ENCODE measurements at places on chromosomes 1 and 21.
A peak's percentile ranks its signal among the peaks of the same experiment; 100 is the strongest.

DNA sequence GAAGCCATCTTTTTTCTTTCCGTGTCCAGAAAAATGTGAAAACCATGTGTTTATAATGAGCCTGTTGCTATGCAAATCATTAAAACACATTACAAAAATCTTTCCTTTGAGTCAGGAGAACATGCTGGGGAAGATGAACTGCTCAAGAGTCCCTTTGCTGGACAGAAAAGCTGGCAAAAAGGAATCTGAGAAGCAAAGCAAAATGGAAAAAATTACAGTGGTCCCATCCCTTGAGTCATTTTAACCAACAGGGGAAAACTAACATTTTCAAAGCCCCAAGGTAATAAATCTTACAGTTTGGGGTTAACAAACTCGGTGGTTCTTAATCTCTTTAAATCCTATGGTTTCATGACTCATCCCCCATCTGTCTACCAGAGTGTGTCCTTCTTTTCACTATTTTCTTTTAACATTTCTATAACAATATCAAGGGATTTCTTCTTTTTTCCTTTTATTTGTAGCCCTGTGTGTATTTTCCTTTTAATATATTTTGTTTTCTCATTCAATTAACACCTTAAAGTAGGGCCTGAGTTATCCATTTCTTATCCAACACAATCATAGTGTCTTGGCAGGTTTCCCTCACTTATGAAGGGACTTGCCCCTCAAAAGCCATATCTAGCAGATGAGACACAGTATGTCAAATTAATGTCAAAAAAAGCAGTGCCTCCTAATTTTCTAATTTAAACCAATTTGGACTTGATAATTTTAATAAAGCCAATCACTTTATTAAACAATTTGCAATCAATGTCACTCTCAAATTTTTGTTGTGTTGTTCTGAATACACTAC, 105.4 kb downstream of the PTPN14 start:
- peak; percentile 36 for ATAC-seq

GRCh38 chr1:28512058-28512611, 6.3 kb downstream of the RCC1 start:
- no peak for ATAC-seq

DNA sequence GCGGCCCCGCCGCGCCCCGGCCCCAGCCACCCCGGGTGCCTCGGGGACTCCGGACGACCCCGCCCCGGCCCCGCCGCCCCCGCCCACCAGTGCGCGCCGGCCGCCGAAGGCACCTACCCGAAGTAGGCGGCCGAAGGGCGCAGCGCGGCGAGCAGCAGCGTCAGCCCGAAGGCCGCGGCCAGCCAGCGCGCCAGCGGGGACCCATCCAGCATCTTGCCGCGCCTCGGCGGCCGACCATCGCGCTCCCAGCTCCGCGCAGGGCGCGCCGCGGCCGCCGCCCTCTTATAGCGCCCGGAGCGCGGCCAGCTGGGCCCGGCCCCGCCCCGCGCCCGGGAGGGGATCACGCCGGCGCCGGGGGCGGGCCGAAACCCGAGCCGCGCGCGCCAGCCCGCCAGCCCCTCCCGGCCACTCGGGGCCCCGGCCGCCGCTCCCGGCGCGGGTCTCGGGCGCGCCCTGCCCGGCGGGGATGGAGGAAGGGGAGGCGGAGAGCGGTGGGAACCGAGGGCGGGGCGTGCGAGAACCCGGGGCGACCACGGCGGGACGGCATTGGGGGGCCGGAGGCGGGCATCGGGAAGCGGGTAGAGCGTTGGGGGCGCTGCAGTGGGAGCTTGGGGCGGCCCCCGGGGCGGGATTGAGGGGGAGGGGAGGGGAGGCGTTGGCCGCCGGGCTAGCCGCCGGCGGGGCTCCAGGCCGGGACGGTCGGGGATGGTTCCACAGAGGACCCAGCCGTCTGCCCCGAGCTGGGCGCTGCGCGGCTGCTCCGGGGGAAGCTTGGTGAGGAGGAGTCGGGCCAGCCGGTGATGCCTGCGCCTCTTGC, at the start of gene WNT9A:
WNT9A (minus strand) TSS at position 257 of the 817 bp plus-strand sequence; CDS start at position 212, 45 bp downstream.
- ATAC-seq: peak; percentile 45

- no peak for ATAC-seq
These were observed 30.2 kb downstream of the RAB3B start for GRCh38 chr1:51960262-51960661.

Data from activated CD4-positive, CD25-positive, alpha-beta regulatory T cell treated with anti-CD3 and anti-CD28 coated beads, Interleukin-2, amount 50 U/mL, for 24 hours (primary cell).